NCI-H460 (cell line): ENCODE measurements at places on chromosomes 3 and 15. TPM values are rescaled to one million over a fixed set of nuclear protein-coding genes. Genes with fewer than 3 reads are reported as not detected.

The TIMP4 gene
- total RNA-seq = 3.6 and 4.7 TPM in 2 replicates

The WDR49 gene
- total RNA-seq = 0.10 TPM in 1 of 2 replicates, not detected in the other

DNA sequence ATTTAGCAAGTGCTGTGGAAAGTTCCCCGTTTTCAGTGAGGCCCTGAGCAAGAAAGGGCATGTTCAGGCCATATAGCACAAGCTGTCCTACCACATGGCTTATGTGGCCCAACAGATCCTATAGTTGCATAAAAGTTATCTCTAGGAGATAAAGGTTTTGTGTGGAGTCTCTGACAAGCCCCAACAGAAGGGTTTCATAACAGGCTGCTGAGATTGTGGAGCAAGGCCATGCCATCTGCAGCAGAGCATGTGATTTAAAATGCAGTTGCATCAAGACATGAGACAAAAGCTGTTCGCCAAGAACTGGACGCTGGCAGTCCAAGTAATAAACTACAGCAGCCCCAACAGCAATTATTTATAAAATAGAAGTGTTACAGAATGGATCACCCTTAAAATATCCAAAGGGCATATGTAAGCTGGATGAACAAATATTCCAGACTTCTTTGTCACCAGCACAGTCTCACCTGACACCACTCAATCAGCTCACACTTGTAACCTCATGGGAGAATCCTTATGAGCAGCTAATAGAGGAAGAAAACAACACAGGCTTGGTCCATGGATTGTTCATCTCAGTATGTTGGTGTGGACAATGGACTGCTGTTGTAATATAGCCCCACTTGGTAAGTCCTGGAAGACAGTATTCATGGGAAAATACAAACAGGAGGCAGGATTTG, 14.4 kb upstream of the CLDN1 start:
- no peak for DNase-seq

The C3orf70 gene
- total RNA-seq = not detected in 2 replicates

GRCh38 chr3:156483002-156483401, 71.9 kb downstream of the SSR3 start:
- DNase-seq = no peak

DNA sequence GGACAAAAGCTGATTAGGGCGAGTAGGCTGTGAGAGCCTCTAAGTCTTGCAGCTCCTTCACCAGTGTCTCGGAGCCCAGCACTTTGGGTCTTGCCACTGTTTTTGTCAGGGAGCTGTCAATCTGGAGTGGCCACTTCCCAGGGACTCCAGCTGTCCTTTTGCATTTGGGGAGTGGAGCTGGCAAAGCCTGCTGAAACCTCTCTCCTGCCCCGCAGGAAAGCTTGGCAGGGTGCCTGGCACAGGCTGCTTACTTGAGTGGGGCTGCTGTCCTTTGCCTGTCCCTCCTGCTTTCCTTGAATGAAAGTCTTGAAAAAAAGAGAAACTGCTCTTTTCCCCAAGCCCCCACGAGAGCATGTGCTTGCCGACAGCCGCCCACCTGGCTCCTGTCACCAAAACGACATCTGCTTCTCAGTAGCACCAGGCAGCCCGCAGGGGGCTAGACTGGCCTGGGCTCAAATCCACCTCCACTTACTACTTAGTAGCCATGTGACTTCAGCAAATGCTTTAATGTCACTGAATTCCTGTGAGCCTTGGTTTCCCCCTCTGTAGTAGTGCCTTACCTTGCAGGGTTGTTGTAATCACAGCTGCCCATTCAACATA, 13.7 kb downstream of the USP13 start:
- no peak for DNase-seq

DNA sequence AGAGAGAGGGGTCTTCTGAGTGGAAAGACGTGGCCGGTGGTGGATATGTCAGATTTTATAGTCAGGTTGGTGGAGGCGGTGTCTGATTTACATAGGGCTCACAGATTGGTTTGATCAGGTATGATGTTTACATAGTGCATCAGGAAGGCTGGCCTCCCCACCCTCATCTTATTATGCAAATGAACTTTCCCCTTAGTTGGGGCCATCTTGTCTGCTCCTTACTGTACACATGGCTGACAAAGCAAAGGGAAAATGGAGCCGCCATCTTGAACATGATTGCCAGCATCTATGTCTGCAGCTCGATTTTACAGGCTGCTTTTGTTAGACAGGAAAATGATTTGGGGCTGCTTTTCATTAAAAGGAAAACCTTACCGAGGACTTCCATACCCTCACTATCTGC, 19.9 kb downstream of the SQOR start:
- no peak for DNase-seq

GRCh38 chr15:71883447-71883846, 73.1 kb downstream of the NR2E3 start:
- no peak for DNase-seq

GRCh38 chr15:81945014-81945615, 100.7 kb downstream of the MEX3B start:
- DNase-seq = no peak

DNA sequence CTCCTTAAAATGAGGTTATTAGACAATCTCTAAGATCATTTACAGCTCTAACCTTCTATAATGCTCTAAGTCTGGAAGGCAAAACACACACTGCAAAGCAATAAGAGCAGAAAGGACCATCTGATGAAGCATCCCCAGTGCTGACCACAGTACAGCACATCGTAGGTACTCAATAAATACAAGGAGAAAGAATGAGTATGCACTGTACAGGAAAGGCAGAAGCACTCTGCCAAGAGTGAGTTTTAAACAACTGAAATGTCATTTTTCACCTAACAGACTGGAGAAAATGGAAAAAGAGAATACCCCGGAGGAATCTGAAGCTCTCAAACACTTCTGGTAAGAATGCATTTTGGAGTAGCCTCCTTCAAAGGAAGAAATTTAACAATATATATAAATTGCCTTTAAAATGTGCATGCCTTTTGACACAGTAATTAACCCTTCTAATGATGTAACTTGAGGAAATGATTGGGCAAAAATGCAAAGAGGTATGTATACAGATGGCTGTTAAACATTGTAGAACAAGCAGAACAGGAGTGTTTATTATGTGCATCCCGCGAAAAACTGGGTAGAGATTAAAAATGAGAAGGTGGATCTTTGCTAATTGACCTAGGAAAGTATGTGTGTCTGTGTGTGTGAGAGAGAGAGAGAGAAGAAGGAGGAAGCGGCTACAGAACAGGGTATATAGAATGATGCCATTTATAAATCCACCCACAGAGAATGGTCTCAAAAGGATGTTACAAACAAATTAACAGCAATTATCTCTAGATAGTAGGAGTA, 8.0 kb upstream of the OXTR start:
- no peak for DNase-seq

GRCh38 chr3:3578718-3579117, 220.5 kb upstream of the LRRN1 start:
- DNase-seq = no peak

DNA sequence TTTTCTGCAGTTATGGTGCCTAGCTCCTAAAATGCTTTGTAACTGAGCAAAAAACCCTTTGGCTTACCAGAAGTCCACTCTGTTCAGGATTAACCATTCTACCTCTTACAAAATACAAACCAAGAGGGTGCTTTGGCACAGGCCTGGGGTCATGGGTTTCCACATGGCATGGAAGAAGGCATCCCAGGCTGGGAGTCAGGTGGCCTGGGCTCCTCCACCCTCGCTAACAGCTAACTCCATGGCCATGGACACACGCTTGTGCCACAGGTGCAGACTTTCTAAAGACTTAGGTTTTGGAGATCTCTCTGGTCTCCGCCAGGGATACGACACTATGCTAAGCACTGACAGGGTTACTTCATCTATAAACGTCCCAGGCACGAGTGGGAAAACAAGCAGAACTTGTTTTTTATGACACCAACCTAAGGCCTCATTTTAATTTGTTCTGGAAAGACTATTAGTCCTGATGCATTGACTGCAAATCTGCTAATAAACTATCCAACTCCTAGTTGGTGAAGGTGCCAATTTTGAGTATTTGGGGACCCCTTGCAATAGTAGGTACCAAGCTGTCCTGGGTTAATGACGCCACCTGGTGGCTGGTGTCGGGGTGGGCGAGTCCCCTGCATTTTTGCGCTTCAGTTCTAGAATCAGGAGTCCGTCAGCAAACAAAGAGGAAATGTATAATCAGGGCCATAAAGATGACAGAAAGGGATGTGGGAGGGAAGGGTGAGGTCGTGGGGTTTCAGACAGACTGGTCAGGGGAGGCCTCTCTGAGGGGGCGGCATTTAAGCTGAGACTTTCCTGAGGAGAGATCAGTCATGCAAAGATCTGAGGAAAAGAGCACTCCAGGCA, 10.3 kb upstream of the ALDH1A3 start:
- no peak for DNase-seq

The GOLGA8R gene
- 0.81 and 1.2 TPM in 2 replicates for total RNA-seq

The ABHD6 gene
- total RNA-seq = 4.9 and 5.1 TPM in 2 replicates

DNA sequence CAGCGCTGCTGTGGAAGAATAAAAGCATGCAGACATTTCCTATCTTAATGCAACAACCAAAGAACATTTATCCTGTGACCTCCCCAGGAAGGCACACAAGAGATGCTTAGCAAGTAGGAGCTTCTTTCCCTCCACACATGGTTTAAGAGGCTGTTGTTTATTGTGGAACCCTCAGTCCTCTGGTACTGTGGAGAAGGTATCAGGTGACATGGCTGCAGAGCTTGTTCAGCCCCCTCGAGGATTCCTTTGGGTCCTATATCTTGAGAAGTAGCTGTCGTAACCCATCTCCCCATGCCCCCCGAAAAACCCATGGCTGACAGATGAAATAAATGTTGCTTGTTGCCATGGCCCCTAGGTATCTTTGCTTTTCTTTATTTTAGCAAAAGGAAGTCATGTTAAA, 20.3 kb upstream of the ETV5 start:
- DNase-seq = no peak

The GP9 gene
- not detected in 2 replicates for total RNA-seq

The CACNA1D gene
- not detected in 2 replicates for total RNA-seq

The ABI3BP gene
- 1.3 and 1.7 TPM in 2 replicates for total RNA-seq

The UROC1 gene
- not detected in 2 replicates for total RNA-seq

GRCh38 chr3:97948351-97949109, 23.7 kb downstream of the RIOX2 start:
- DNase-seq = no peak

DNA sequence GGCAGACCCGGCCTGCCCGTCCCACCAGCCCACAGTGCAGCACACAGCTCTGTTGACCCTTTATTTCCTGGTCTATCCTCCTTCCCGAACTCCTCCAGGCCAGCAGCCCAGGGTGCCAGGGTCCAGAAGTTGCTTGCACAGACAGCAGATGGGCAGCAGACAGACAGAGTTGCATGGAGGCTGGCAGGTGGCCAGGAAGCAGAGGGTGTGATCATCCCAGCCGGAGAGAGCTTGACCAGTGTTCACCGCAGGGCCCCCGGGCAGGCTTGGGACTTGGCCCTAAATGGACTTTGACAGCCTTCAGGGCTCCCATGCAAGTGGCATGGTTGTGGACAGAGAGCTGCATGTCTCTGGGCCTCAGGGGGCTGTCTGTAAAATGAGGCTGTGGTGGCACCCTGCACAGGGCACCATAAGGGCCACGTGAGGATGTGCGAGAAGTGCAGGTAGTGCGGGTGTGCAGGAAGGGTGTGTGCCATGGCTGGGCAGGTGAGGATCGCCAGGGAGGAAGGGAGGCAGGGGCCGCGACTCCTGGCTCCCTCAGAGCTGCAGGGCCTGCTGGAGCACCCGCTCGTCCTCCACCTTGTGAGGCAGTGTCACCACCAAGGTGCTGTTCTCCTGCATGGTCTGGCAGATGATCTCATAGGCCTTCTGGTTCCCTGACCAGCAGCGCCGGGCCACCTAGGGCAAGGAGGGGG, 6.3 kb upstream of the ZXDC start:
- DNase-seq = no peak

GRCh38 chr3:116423945-116424344, 21.3 kb downstream of the LSAMP start:
- DNase-seq = no peak

The OR5H2 gene
- not detected in 2 replicates for total RNA-seq

GRCh38 chr3:83498361-83499016, 1460.3 kb upstream of the CADM2 start:
- no peak for DNase-seq

The WDR93 gene
- 0.17 and 0.30 TPM in 2 replicates for total RNA-seq
